ENCODE measurements at places on chromosomes 7 and 10.

DNA sequence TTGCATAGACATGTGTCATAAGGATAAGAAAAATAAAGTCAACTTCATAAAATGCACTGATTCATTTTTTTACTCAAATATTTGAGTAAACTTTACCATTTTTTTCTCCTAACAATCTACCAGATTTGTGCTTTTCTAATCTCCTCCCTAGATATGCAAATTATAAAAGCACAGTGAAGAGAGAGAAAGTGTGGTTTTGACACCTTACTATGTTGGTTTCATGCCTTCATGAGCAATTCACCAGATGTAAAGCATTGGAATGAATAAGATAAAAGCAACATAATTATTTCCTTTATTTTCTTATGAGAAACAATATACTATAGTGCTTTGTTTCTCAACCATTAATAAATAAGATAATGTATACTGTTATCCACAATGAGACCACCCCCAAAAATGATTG, 432.5 kb upstream of the PCDH15 start:
- no peak for DNase-seq

GRCh38 chr10:123962756-123963530, 71.3 kb upstream of the CPXM2 start:
- DNase-seq, result no peak

DNA sequence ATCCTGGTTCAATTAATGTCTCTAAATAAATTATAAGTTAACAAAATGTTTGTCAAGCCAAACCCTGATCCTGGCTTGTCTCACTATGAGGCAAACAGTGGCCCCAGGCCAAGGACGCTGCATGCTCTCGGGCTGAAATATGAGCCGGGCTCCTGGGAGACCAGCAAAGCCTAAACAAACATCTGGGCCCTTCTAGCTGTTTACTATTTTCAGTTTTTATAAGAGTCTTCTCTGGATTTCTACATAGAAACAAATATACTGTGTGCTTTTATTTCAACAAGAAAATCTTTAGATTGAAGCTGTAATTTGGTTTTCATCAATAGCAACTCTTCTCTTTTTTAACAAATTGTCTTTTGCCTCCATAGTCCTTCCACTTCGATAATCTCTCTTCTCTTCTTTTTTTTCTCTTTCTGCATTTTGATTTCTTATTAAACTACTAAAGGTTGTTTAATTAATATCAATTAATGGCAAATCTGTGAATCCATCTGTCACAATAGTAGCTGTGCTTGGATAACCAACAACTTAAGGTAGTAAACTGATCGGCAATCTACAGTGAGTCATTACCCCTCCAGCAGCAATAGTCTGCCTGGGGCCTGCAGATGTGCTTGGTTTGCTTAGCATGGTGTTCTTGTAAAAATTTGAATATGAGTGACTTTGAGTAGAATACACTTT, 83.3 kb upstream of the DNAJC1 start:
- DNase-seq, result no peak

DNA sequence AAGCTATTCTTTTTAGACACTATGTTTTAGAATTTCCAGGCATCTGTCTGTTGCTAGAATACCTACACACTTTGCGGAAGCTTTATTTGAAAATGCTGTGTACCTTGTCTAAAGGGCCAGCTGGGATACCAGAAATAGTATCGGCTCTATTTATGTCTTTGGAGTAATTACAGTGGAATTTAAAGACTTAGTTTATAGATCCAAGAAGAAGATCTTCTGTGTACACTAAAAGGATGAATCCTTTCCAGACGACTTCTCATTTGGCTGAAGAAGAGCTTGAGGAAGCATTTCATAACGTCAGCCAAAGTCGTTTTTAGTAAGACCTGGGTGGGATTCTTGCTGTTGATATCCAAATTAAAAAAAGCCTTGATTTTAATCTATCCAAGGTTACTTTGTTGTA, 365.9 kb downstream of the INHBA start:
- DNase-seq, result no peak

- DNase-seq, result no peak
These were observed 232.1 kb upstream of the LYZL1 start for GRCh38 chr10:29056729-29057128.
